ENCODE measurements at places on chromosomes 4 and X. TPM values are rescaled to one million over a fixed set of nuclear protein-coding genes. Genes with fewer than 3 reads are reported as not detected.

Gene TRIM60
- total RNA-seq, result not detected

GRCh38 chr4:1496116-1496642 lies 89.9 kb upstream of the NKX1-1 start:
- DNase-seq, result no peak

Gene CCSER1
- not detected for total RNA-seq

- no peak for DNase-seq
Measured at GRCh38 chrX:19040373-19040772, 56.5 kb upstream of the PHKA2 start.

Gene ZMAT1
- total RNA-seq, result not detected

Gene PSAPL1
- total RNA-seq, result not detected

- DNase-seq, result peak; percentile 35
Measured at GRCh38 chrX:132488180-132488705, 595 bp downstream of the MBNL3 start.

- DNase-seq, result no peak
Measured at GRCh38 chr4:26424838-26425237, 65.4 kb downstream of the CCKAR start.

Gene KLHL4
- 1.4 TPM for total RNA-seq

Gene FAM199X
- total RNA-seq, result 13.3 TPM

Gene TEX13D
- total RNA-seq, result not detected

GRCh38 chr4:139596684-139597279 lies 40.8 kb upstream of the SETD7 start:
- no peak for DNase-seq

Gene CXCR3
- total RNA-seq, result not detected

- no peak for DNase-seq
Measured at GRCh38 chr4:183253451-183253850, 66.6 kb downstream of the CLDN22 start.

- DNase-seq, result no peak
Measured at GRCh38 chr4:35939751-35940150, 304.6 kb downstream of the ARAP2 start.

DNA sequence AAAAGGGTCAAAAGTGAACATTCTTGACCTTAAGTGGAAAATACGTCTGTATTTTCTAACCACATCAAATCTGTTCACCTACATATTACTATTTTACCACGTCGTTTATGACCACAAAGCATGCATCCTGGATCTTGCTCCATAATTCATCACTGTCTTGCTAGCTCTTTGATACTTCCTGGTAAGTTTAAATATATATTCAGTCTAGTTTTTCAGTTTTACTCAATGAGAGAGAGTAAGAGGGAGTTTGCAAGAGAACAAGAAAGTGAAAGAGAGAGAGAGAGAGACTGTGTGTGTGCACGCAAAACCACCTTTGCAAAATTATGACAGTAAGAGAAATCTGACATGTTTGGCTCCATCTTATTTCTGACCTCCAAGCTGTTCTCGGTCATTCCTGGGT lies 173.7 kb upstream of the GALNTL6 start:
- no peak for DNase-seq

- DNase-seq, result no peak
Measured at GRCh38 chrX:18748499-18748898, 41.1 kb downstream of the PPEF1 start.

Gene PGK1
- 387 TPM for total RNA-seq

GRCh38 chr4:177016541-177017141 lies 223.9 kb upstream of the VEGFC start:
- DNase-seq, result peak; percentile 98

Gene ERVMER34-1
- total RNA-seq, result 0.94 TPM

DNA sequence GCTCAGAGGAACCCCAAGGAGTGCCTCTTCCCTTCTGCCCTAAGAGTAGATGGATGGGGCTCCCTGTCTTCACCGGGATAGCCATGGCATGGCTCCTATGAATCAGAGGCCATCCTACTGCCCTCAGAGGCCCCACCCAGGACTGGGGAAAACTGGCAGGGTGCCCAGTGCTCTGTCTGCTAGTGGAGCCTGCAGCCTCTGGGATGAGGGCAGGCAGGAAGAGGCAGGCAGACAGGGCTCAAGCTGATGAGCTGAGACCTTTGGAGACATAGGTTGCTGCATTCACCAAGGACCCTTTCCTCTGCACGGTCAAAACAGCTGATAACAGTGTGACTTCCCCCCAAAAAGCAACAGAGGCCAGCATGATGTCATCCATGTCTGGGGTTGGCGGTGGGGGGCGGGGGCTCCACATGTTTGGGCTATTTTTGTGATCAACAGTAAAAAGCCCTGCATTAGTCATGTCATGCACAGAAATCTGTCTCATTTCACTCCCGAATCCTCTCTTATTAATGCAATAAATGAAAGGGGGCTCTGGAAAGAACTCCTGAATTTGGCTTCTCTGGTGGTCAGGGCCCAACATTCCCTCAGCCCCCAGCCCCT lies 207.6 kb upstream of the MAMLD1 start:
- peak; percentile 84 for DNase-seq

DNA sequence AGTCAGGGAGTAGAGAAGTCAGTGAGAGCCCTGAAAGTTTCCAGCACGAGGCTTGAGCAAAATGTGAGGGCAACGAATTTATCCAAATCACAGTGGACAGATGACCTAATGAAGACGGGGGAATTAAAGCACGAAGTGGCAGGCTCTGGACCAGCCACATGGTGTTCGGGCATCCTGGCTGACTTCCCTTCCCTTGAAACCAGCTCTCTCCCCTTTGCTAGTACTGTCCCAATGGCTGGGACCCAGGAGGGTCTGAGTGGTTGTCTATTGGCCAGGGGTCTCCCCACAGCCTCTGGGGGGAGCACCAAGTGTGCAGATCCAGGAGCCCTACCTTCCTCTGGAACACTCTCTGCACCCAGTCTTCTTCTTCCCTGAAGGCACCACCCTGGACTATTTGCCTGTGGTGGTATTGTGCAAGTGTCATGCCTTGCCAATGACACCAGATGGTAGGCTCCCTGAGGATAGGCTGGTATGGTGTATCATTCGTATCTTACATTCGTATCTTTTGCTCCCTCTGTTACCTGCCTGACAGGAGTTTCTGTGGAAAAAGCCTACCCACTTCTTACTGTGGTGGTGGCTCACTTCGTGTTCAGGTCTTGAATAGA lies 2.1 kb downstream of the APLN start:
- DNase-seq, result no peak

DNA sequence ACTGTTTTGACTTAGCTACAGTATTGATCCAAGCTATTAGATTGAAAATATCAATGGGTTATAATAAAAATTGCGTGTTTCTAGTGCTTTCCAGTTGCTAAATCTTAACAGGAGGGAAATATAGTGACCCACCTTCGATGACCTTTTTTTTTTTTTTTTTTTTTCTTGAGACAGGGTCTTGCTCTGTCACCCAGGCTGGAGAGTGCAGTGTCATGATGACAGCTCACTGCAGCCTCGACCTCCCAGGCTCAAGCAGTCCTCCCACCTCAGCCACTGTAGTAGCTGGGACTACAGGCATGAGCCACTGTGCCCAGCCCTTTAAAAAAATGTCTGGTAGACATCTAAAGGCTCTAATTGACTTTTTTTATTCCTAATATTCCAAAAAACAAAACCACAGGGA lies 3.8 kb upstream of the ASB5 start:
- no peak for DNase-seq

Gene SUPT20HL1
- total RNA-seq, result not detected

GRCh38 chr4:82247171-82247570 lies 126.6 kb downstream of the HNRNPD start:
- DNase-seq, result no peak

DNA sequence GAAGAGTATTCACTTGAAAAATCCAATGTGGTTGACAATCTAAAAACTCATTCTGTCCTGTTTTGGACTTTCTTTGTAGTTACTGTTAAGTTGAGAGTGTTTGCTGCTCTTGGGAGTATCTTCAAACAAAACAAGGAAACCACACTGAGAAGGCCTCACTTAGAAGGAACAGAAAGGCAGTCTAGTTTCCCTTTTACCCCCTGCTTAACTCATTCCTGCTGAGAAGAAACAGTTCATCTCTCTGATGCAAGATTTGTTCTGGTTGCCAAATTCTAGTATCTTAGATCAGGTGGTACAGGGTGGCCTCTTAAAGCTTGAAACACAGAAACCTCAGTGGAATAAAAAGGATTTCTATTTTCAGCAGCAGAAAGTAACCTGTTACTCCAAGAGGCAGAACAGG lies 41.4 kb downstream of the GUCY2F start:
- DNase-seq, result no peak

DNA sequence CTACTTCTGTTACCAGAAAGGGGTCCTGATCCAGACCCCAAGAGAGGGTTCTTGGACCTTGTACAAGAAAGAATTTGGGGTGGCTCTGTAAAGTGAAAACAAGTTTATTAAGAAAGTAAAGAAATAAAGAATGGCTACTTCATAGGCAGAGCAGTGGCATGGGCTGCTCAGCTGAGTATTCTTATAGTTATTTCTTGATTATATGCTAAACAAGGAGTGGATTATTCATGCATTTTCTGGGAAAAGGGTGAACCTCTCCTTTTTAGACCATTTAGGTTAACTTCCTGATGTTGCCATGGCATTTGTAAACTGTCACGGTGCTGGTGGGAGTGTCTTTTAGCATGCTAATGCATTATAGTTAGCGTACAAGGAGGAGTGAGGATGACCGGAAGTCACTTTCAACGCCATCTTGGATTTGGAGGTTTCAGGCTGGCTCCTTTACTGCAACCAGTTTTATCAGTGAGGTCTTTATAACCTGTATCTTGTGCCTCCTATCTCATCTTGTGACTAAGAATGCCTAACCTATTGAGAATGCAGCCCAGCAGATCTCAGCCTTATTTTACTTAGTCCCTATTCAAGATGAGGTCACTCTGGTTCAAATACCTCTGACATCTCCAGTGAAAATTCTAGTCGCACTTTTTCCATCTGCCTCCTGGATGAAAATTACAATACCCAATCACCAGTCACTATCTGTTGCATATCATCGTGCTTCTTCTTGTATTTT lies 15.5 kb upstream of the TDO2 start:
- no peak for DNase-seq

GRCh38 chr4:123466080-123466785 lies 69.6 kb downstream of the SPRY1 start:
- no peak for DNase-seq

Gene SHISA3
- total RNA-seq, result 0.47 TPM

- no peak for DNase-seq
Measured at GRCh38 chr4:83662204-83662603, 126.3 kb downstream of the GPAT3 start.

Gene TRIM75
- total RNA-seq, result not detected

DNA sequence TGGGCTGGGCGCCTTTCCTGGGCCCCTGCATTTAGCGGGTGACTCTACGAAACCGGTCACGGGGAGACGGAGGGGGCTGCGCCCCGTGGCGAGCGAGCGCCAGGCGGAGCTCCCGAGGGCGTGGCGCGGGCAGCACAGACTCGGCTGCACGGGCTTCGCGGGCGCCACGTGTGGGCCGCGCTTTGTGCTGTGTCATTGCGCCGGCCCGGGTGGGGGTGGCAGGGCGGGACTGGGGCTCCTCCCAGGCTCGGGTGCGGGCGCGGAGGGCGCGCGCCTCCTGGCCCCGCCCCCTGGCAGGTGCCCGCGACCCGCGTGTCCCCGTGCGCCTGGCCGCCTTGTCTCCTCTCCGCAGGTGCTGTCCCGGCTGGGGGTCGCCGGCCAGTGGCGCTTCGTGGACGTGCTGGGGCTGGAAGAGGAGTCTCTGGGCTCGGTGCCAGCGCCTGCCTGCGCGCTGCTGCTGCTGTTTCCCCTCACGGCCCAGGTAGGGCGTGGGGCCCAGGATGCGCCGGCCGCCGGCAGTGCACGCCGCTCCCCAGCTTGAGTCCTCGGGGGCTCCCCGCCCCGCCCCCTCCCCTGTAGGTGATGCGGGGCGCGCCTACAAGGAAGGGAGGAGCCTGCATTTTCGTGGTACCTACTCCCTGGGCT lies 651 bp downstream of the UCHL1 start:
- peak; percentile 74 for DNase-seq

GRCh38 chr4:180932370-180933001 lies 1310.7 kb upstream of the TENM3 start:
- no peak for DNase-seq

DNA sequence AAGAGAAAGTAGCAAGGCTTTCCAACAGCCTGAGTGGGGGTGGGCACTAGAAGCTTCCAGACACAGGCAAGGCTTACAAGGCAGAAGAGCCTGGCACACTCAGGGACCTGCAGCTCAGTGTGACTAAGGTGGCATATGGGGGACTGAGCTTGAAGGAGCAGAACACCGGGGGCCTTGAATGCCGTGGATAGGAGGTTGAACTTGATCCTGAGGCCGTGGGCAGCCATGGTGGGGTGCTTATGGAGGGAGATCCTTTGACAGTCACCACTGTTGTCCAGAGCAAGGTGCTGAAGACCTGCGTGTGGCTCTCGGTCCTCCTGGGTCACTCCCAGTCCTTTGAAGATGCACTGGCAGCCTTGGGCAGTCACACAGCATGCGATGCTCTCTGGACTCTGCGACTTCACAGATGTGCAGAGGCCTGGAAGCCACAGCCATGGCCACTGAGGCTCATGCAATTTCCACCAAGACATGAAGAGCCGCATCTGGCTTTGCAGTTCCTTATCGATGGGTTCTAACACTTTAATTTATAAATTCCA lies 18.3 kb downstream of the C4orf50 start:
- no peak for DNase-seq

Gene DMRTC1
- not detected for total RNA-seq

Gene OTC
- not detected for total RNA-seq

DNA sequence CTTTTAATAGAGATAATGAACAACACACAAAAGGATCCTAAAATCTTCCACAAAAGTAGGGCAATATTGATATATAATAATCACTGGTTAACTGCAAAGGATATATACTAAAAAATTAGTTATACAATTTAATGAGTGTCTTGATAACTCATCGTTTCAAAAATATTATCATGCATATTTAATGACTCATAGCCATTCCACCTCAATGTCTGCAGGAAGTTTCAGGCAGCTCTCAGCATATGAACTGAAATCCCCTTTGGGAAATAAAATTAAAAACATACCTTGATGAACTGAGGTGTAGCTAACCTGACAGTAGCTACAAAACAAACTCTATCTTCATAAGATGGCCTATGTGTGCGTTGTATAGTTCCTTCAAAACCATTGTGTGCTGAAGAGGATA lies 62.9 kb downstream of the TMEM165 start:
- DNase-seq, result no peak

DNA sequence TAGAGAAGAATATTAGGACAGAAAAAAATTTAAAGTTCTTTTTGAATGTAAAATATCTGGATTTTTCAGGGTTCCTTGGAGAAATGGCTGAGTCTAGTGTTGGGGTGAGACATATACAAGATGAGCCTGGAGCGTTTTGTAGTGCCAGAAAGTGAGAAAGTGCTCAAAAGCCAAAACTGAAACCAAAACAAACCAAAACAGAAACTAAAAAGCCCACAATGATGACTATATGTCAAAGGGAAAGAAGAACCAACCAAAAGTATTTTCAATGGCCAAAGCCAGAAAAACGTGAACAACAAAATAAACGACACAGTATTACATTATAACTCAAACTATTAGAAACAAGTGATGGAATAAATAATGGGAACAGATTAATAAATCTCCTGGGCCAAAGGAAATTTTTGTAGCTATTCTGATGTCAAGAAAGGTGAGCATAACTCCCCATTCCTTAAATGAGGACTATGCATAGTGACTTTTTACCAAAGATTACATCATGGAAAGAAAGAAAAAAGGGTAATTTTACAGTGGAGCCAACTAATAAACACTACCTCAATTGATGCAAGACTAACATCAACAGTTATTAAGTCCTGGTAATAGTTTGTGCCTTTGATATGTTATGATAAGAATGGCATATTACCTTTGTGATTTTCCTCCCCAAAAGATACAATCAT lies 1137.6 kb downstream of the C4orf33 start:
- no peak for DNase-seq

GRCh38 chrX:16853537-16853936 lies 16.6 kb downstream of the RBBP7 start:
- no peak for DNase-seq

GRCh38 chr4:158513256-158513655 lies 8.4 kb upstream of the RXFP1 start:
- no peak for DNase-seq
